ENCODE measurements at places on chromosomes 12 and 14. TPM values are rescaled to one million over a fixed set of nuclear protein-coding genes. Genes with fewer than 3 reads are reported as not detected.

- no peak for DNase-seq
These were observed 84.1 kb upstream of the TBX3 start for GRCh38 chr12:114767906-114768722.

GRCh38 chr12:127025545-127025944, 1241.4 kb upstream of the TMEM132C start:
- DNase-seq = no peak

Gene LRRC43
- 1.4 TPM for total RNA-seq

Gene INHBC
- total RNA-seq = not detected

Gene VPS37B
- 29.5 TPM for total RNA-seq

Gene KRT81
- total RNA-seq = not detected

Gene GPD1
- 33.9 TPM for total RNA-seq

Gene CFAP251
- 0.92 TPM for total RNA-seq
